ENCODE measurements at places on chromosomes 2 and 18.

DNA sequence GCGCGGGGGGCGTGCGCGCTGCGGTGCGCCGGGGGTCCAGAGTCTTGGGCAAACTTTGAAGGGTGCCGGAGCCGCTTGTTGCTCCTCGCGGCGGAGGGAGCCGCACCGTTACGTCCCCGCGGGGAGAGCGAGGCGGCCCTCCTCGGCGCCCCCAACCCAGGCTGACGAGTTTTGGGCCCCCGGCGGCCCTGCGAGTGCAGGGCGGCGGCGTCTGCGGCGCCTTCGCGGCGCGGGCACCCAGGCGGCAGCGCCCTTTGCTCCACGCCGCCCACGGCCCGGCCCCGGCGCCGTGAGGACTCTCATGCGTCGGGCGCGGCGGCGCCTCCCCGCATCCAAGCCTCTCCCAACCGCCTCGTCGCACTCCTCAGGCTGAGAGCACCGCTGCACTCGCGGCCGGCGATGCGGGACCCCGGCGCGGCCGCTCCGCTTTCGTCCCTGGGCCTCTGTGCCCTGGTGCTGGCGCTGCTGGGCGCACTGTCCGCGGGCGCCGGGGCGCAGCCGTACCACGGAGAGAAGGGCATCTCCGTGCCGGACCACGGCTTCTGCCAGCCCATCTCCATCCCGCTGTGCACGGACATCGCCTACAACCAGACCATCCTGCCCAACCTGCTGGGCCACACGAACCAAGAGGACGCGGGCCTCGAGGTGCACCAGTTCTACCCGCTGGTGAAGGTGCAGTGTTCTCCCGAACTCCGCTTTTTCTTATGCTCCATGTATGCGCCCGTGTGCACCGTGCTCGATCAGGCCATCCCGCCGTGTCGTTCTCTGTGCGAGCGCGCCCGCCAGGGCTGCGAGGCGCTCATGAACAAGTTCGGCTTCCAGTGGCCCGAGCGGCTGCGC lies 814 bp downstream of the FZD7 start:
- DNase-seq: no peak

DNA sequence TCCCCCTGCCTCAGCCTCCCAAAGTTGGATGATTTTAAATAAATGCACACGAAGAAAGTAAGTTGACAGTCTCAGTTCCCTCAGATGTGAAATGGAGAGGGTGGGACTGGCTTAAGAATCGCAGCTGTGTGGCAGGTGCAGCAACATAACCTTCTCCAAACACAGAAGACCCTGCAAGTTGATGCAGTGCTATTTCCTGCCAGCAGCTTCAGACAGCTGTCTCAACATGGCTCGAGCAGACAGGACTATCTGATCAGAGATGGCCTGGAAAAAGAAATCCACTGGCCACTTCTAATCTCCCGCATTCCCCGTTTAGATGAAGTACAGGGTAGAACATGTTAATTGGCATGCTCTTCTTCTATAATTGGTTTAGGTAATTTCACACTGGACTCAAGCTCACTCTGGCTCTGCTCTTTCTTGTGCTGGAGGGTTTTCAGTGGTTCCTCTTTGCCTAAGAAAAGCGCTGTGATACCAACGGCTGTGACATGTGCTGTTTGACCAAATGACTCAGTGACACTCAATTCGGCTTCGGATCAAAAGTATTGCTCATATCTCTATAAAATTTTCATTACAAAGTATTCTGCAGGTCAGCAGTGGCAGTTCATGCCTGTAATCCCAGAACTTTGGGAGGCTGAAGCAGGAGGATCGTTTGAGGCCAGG lies 40.2 kb downstream of the MYOM1 start:
- no peak for DNase-seq

DNA sequence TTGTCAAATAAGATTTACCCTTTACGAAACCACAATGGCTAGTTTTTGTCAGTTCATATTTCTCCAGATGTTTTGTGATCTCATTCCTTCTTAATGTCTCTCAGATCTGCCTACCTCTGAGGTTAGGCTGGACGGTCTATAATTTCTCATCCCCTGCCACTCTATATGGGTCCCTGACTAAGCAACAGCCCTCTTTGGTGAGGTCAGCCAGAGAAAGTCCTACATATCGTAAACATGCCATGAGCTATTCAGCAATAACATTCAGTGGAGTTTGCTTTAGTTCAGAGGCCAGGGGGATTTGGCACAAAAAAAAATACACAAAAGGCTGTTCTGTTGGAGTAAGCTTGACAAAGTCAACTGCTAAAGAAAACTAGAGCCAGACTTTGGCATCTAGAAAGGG lies 192.1 kb upstream of the NCKAP5 start:
- no peak for DNase-seq

DNA sequence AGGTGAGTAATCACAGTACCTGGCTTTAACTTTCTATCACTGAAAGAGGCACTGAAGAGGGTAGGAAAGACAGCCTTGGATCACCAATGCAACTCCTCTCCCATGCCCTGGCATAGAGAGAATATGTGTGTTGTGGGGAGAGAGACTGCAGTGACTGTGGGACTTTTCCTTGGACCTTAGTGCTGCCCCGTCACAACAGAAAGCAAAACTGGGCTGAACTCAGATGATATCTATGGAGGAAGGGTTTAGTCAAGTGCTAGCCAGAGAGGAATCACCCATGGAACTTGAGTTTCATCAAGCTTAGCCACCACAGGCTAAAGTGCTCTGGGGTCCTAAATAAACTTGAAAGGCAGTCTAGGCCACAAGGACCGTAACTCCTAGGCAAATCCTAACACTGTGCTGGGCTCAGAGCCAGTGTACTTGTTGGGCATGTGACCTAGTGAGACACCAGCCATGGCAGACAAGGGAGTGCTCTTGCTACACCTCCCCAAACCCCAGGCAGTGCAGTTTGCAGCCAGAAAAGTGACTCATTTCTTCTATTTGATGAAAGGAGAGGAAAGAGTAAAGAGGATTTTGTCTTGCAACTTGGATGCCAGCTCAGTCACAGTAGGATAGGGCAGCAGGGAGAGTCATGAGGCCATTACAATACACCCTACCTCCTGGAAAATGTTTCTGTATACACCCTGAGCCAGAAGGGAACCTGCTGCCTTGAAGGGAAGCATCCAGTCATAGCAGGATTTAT lies 105.8 kb upstream of the SPOPL start:
- DNase-seq: no peak

GRCh38 chr2:115414466-115414865 lies 972.0 kb downstream of the DPP10 start:
- no peak for DNase-seq

DNA sequence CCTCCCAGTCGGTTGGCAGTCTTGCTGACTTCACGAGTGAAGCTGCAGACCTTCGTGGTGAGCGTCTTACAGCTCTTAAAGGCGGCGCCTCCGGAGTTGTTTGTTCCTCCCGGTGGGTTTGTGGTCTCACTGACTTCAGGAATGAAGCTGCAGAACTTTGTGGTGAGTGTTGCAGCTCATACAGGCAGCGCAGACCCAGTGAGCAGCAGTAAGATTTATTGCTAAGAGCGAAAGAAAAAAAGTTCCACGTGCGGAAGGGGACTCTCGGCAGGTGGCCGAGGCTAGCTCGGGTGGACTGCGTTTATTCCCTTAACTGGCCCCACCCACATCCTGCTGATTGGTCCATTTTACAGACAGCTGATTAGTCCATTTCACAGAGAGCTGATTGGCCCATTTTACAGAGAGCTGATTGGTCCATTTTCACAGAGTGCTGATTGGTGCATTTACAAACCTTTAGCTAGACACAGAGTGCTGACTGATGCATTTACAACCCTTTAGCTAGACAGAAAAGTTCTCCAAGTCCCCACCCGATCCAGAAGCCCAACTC lies 240.3 kb downstream of the LRATD1 start:
- DNase-seq: no peak

DNA sequence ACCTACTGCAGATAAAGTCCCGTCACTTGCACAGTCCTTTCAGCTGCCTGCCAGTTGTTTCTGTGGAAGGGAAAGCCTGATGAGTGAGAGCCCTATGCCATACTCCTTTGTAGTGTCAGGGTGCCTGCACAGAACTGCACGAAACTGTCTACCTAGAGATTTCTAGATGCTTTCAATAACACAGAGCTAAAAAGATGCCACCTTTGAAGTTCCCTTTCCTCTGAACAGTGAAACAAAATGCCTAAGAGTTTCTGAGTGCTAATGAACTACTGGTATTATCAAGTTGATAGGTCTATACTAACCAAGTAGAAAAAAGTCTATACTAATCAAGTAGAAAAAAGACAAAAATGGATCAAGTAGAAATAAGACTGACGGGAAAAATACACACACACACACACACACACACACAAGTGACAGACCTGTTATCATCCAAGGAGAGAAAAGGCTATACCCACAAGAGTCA lies 79.0 kb downstream of the TLK1 start:
- DNase-seq: no peak

- no peak for DNase-seq
These were observed 32.6 kb downstream of the ABCA12 start for GRCh38 chr2:215105607-215106354.

GRCh38 chr2:158994920-158995676 lies 26.7 kb downstream of the TANC1 start:
- no peak for DNase-seq

DNA sequence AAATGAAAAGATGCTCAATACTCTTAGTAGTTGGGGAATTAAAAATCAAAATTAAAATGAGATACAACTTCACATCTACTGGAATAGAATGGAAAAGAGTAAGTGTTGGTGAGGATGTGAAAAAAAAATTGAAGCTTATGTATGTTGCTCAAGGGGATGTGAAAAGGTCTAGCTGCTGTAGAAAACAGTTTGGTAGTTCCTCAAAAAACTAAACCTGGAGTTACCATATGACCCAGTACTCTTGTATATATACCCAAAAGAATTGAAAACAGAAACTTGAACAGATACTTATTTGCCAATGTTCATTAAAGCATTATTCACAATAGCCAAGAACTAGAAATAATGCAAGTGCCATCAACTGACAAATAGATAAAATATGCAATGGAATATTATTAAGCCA lies 208.4 kb downstream of the FIGN start:
- no peak for DNase-seq

GRCh38 chr2:32095671-32096070 lies 32.3 kb downstream of the SPAST start:
- DNase-seq: no peak

DNA sequence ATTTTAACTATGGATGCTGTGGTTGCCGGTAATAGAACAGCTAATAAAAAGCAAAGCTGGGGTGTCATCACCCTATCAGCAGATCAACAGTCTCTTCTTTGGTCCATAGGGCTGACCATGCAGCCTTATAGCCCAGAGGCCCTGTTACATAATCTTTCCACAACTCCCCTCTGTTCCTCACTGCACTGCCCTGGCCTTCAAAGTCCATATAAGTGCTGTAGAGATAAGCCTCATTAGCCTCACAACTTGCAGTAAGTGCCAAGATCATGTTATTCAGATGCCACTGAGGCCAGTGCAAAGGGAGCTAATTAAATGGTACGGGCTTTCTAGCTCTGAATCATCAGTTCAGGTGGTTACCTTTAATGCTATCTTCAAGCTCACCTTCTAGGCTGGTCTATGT lies 89.7 kb upstream of the CXCR4 start:
- DNase-seq: no peak

- no peak for DNase-seq
These were observed 149.9 kb downstream of the ZNF236 start for GRCh38 chr18:76972241-76972640.

DNA sequence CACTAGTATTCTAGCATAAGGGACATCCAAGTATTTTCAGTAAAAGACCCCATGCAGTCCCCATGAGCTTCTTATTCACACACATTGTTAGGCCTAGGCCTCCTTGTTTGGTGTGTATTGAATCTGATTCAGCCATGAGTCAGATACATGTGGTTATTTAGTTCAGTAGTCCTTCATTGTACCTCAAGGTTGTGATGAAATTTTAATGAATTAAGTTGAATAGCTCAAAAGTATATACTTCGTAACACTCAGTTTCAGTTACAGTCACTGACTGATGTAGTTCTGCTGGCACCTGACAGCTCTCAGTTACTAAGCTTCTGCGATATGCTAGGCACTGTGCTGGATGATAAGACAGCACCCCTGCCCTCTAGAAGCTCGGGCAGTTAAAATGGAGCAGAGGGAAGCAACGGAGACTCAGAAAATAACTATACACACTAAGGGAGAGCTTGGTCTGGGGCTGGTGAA lies 86.4 kb downstream of the XRCC5 start:
- no peak for DNase-seq

DNA sequence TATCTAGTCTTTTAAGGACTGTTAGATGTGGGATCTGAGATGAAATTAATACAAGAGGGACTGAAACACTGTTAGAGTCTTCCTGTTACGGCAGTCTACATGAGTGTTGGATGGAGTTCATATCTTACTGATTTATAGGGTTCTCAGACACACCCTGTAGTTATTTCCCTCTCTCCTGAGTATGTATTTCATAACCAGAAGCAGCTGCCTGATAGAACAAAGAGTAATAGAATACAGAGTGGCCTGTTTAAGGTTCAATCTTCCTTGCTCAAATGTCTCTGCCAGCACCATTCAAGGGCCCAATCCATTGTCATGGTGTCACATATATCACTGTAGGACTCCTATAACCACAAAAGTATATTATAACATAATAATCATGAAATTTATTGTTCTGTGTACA lies 1229.1 kb upstream of the ACVR2A start:
- no peak for DNase-seq

DNA sequence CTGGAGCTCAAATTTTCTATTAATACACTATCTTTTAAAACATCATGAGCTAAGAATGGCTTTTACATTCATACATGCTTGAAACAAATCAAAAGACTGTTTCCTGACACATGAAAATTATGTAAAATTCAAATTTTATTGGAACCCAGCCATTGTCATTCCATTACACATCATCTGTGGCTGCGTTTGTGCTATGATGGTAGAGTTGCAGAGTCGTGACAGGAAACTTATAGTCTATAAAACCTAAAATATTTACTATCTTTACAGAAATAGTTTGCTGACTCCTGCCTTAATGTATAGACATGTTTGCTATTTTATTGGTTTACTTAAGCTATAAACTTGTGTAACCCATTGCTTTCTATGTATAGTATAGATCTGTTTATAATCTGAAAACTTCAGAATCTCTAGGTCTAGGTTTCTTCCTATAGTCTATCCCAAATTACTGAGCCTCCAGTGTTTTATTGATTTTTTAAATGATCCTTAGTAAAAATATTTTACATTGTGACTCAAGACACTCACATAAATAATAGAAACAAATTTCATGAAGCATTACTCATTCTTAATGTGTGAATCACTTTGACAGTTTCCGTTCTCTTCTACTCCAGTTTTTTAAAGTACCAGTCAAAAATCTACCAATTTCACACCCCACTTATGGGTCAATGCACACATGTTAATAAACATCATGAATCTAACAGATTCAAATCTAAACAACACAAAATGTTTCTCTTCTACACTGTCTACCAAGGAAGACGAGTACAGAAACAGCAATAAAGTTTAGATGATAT lies 26.4 kb upstream of the MRPL19 start:
- DNase-seq: no peak

- DNase-seq: no peak
These were observed 668.2 kb upstream of the HS6ST1 start for GRCh38 chr2:128986867-128987268.

GRCh38 chr2:196046123-196046917 lies 22.3 kb downstream of the DNAH7 start:
- DNase-seq: no peak
